Right atrium auricular region (tissue), 2 donors: ENCODE measurements at places on chromosomes 3 and 15. TPM values are rescaled to one million over a fixed set of nuclear protein-coding genes. Genes with fewer than 3 reads are reported as not detected.

- no peak for DNase-seq
Observed at GRCh38 chr3:58072763-58073130, 64.5 kb downstream of the FLNB start.

DNA sequence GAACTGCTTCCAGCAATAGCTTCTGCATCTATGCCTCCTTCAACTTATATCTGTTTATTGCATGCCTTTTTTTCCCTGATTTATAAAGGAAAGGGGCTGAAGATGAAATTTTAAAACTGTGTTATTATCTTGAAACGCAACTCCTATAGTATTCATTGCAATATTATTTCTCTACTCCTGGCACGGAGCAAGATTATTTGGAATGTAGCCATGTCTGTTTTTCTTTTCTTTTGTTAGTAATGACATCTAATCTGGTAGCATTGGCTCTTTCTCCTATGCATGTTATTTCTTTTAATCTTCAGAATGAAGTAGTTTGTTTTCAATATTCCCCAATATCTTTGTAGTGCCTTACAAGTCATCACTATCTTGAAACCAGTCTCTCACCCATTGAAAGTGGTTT lies 33.6 kb downstream of the KCNMB2 start:
- DNase-seq = no peak

GRCh38 chr3:149003653-149004305 lies 12.4 kb downstream of the GYG1 start:
- DNase-seq = no peak

GRCh38 chr3:20186600-20187004 lies 596 bp upstream of the SGO1 start:
- no peak for DNase-seq

DNA sequence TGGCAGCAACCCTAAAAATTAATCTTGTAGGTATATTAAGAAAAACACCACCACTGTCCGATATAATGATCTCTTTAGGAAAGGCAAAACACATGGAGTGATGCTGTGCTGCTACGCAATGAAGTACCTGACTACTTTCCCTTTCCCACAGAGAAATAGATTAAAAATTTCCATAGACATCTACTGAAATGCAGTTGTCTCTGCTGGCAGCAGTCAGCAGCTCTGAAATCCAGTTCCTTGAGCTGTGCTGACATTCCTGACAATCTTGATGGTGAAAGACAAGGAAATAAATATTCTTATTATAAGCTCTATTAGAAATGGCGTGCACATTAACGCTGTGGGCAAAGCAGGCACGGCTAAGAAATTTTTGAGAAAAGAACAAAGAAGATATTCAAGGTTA lies 287.6 kb downstream of the IL5RA start:
- DNase-seq = no peak

GRCh38 chr3:100561459-100562158 lies 47.8 kb upstream of the ADGRG7 start:
- DNase-seq = no peak

DNA sequence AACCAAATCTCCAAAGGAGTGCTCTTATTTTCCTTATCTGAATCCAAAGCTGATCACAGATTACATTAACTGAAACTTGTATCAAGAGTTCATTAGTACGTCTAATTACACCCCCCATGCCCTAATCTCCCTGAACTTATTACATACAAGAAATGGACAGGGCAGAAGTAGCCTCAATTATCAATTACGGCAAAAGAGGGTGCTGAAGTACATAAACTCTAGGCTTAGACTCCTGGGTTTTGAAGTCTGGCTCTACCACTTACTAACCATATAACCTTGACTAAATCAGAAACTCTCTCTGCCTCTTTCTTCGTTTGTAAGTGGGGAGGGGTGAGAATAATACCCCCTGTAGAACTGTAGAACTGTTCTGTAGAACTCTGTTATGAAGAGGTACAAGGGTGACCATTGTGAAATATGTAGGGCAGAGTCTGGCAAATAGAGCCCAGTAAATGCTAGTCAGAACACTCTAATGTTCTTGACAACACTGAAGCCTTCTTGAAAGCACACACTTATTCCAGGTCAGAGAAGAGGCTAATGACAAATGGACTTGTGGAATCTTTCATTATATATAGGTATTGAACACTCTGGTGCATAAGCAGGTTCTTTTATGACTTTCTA lies 19.6 kb upstream of the OR5K4 start:
- no peak for DNase-seq

- DNase-seq = no peak
Observed at GRCh38 chr15:95884276-95884675, 446.2 kb upstream of the NR2F2 start.

Gene NEDD4
- 7.2 TPM for total RNA-seq

Gene ANKRD34C
- 0.20 TPM for total RNA-seq

Gene REC114
- 4.6 TPM for total RNA-seq

GRCh38 chr15:77825252-77825542 lies 192.5 kb upstream of the LINGO1 start:
- DNase-seq = no peak

GRCh38 chr3:161560008-161560637 lies 63.5 kb downstream of the OTOL1 start:
- DNase-seq = no peak

Gene AGBL1
- total RNA-seq = not detected

GRCh38 chr3:119542168-119542767 lies 17.1 kb downstream of the CD80 start:
- DNase-seq = no peak

Gene SEMA3B
- total RNA-seq = 20.0 TPM

- DNase-seq = no peak
Observed at GRCh38 chr3:123469323-123469995, 20.6 kb upstream of the ADCY5 start.

- no peak for DNase-seq
Observed at GRCh38 chr3:66320390-66320789, 99.6 kb downstream of the SLC25A26 start.

Gene GNAT1
- total RNA-seq = not detected

Gene CCNB2
- not detected for total RNA-seq

GRCh38 chr3:149816986-149817385 lies 4.0 kb downstream of the RNF13 start:
- DNase-seq = no peak

- no peak for DNase-seq
Observed at GRCh38 chr3:16767006-16767405, 117.7 kb upstream of the PLCL2 start.

- no peak for DNase-seq
Observed at GRCh38 chr15:73052653-73053397, 562 bp downstream of the NEO1 start.

Gene STIMATE
- 10.3 TPM for total RNA-seq

DNA sequence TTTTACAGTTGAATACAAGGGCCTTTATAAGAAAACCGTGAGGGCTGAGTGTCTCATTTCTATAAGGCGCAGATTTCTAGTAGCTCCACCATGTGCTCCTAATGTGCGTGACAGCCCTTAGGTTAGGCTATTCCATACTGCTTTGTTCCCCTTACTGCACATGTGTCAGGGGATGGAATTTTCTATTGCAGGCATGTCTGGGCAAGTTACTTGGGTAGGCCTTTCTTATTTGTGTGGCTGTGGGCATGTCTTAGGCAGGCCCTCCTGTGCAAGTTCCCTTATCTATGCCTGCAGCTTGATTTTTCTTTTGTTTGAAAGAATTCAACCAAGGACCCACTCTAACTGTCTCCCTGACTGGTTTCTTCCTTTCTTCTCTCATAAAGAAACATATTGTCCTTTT lies 434.2 kb upstream of the CNTN3 start:
- no peak for DNase-seq

GRCh38 chr15:73919706-73920105 lies 6.6 kb upstream of the LOXL1 start:
- no peak for DNase-seq

DNA sequence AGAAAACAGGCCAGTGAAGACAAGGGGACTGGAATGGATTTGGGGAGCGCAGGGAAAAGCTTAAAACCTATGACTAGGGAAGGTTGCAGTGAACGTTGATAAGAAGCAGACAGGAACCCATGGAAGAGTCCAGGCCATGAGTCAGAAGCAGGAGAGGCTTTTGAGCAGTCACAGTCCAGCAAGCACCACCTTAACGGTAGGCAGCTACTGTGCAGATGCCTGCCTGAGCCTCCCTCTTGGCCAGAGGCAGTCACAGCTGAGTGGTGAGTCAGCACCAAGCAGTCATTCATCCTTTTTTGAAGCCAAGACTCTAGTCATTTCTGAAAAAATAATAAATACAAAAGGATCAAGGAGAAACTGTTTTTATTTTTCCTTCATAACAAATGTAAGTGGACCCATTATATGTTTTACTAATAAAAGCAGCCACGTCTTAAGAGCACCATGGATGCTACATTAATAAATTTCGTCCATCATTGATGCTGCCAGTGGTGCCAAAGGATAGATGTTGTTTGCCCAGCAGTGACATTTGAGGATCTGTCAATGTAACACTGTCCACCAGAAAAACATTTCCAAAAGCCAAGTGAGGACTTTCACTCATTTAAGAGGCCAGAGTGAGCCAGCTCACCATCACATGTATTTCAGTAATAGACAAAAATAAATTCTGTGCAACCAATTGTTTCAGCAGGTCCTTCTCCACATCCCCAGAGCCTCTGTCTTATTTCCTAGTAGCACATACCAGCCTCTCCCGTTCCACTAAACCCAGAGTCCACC lies 42.1 kb upstream of the ACTC1 start:
- no peak for DNase-seq

DNA sequence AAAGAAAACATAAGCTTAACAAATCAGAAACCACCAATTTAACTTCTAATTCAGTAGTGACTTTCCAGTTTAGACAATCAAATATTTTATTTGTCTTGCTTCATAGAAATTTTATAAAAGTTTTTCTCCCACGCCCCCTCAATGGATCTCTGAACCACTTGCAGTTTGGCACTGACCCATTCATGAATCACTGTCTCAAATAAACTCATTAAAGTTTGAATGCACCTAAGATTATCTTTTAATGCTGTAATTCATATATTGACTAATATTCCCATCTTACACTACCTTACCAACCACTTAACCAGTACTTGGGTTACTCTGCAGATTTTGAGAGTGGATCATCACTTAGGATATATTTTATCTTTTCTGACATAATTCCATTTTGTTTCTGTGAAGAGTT lies 880.2 kb downstream of the OTOL1 start:
- no peak for DNase-seq

Gene GPR176
- 4.3 TPM for total RNA-seq

GRCh38 chr3:112555535-112556170 lies 6.1 kb downstream of the ATG3 start:
- DNase-seq = no peak

- DNase-seq = no peak
Observed at GRCh38 chr3:74265069-74265468, 349.4 kb downstream of the CNTN3 start.

DNA sequence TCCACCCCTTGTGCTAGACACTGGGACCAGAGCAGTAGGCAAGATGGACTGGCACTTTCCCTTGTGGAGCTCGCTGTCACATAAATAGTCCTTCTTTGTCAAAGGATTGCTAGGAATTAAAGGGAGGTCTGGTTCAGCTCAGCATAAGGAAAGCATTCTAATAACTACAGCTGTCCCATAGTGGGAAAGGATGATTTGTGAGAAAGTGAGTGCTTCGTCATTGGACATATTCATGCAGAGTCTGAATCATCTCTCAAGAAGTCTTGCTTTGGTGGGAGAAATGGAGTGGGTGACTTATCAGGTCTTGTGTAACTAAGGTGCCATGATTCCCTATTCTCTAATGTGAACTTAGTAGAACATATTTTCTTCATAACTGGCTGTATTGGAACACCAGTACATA lies 14.7 kb downstream of the PPARG start:
- DNase-seq = no peak

DNA sequence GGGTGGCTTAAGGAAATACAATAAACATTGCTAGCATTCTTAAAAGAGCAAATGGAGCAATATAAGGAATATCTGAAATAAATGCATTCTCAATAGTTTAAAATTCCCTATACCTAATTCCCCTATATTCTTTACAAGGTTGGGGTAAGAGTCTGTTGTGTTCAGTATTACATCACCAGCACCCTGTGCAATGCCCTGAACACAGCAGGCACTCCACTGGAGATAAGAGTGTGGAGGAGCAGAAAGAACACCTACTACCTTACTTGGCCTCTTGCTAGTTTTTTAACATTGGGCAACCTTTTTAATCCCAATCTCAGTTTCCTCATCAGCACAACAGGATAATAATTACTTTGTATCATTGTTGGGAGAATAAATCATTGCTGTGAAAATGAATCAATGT lies 140.2 kb upstream of the PLXND1 start:
- no peak for DNase-seq

Gene CFAP91
- total RNA-seq = 1.5 TPM

- no peak for DNase-seq
Observed at GRCh38 chr3:126159476-126159875, 20.9 kb downstream of the ALDH1L1 start.

Gene FAM107A
- total RNA-seq = 80.7 TPM

DNA sequence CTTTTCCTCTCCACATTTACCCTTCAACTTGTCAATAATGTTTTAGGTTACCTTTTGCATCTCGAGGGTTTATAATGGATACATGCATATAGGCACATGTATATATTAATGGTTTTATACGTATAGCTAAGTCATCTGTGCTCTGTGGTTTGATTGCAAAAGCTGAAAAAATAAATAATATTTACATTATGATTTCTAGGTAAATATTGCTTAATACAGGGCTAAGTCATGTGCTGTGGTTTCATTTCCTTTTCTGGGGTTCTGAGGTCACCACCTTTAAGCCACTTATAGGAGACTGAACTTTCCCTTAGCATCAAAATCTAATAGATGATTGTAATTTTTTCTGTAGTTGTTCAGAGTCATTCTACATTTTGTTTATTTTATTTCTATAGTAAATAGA lies 33.1 kb downstream of the LPP start:
- DNase-seq = no peak

DNA sequence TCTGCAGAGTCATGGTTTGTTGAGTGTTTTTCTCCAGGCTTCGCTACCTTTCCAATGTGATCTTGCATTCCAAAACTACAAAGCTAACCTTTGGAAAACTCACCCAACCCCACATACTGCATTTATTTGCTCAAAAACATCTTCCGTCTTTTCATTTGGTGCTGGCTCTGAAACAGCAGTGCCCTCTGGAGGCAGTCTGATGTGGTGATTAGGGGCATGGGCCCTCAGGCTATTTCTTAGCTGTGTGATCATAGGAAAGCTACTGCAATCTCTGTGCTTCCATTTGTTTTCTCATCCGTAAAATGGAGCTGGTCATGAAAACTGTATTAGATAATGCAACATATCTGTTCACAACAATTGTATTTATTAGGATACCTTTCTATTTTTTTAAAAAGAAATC lies 47.0 kb downstream of the MTHFS start:
- no peak for DNase-seq

DNA sequence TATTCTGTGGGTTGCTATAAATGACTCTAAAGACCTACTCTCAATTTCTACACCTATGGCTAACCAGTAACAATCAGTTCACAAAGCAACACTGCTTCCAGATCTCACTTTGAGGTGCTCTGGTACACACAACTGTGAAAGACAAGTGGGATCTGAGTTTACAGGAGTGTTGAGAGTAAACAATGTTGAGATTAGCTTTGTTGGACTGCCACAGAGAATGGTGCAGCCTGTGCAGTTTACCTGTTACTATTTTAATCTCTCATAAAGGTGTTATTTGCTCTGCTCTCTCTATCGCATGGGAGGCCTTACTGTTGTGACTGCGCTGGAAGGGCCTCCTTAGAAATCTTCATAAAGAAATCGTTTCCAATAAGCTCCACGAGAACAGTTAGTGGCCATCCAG lies 112.0 kb downstream of the SOX2 start:
- no peak for DNase-seq
